GM10248 (cell line): ENCODE measurements at places on chromosomes 3 and 15.
A peak's percentile ranks its signal among the peaks of the same experiment; 100 is the strongest.

DNA sequence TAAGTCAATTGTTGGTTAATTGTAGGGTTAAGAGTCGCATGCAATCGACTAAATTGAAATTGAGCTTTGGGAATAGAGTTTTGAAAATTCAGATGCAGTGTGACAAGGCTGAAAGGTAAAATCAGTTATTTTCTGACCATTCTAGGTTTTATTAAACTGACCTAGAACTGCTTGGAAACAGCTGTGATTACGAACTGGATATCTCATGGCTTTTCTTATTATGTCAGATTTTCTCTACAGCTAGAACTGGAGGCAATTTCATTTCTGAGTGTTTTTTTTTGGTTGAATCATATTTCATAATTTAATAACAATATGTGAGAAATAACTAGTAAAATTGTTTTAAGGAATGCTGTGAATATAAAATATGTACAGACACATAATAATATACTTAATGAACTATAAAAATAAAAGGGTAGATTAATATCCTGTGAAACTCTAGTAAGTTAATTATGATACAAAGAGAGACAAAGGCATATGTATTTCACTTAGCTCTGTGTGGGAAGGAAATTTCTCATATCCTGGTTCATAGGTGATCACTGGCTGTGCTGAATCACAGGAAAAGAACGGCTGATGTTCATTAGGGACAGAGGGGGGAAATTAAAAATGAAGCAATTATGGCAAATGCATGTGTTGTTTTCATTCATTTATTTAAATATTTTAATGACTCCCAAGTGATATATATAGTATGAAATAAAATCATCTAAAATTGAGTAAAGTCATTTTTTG lies 403.2 kb downstream of the ZIC1 start:
- DNase-seq: no peak

- DNase-seq: peak; percentile 91
Measured at GRCh38 chr3:196528639-196529233, 13.6 kb upstream of the SMCO1 start.

- no peak for DNase-seq
Measured at GRCh38 chr3:143210141-143210540, 90.6 kb downstream of the CHST2 start.

DNA sequence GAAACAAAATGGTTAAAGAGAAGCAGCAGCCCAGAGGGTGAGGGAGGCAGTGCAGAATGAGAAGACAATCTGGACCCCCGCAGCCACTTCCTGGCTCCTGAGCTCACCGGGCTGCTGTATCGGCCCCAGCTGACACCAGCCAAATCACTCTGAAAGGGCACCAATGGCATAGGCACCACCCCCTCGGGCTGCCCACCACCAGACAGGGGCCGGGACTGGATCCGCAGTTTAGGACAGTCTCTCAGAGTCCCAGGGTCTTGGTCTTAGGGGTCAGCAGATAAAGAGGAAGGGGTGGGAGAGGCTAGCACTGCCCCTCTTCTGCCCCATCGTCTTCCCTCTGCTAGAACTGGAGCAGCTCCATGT lies 17.9 kb upstream of the EHD4 start:
- DNase-seq: no peak

DNA sequence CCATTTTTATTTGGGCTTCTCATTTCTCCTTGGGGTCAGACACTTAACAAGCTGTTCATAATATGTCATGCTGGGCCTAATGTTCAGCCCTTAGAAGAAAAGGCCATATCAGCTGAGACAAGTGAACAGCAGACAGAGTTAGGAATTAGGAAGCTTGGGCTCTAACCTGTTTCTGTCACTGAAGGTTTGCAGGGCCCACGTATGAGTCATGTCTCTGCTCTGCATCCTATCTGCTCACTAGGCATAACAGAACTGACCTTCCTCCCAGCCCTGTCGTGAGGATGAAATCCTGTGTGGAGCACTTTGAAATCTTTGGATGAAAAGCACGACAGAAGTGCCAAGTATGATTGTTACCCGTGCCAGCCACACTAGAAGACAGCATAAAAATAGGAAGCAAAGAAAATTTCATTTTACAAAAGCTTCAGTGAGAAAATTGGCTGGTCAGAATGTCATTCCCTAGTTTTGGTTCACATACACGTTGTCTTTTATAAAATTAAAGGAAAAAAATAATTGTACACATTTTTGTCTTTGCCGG lies 26.5 kb upstream of the CD47 start:
- no peak for DNase-seq

DNA sequence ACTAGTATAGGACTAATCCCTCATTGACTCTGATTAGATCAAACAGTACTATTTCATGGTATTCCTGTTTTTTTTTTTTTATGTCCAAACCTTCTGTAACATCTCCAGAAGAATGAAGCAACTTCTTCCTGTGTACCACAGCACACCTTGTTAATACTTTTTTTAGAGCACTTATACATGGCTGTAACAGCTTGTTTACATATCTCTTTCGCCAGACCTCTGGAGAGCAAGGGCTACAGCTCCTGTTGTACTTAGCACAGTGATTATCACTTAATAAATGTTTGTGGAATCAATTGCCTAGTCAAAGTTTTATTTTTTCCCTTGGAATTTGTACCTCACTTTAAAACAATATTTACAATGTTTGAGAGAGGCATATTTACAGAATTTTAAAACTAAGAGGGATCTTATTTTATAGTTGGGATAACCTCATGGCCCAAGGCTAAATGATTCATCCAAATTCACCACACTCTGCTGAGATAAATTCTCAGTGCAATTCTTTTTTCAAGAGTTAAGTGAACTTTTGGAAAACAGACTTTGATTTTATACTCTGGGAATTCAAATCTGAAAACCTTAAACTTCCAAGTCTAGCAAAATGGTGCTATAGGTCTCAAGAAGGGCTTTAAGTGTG lies 9.2 kb upstream of the GATM start:
- DNase-seq: no peak

DNA sequence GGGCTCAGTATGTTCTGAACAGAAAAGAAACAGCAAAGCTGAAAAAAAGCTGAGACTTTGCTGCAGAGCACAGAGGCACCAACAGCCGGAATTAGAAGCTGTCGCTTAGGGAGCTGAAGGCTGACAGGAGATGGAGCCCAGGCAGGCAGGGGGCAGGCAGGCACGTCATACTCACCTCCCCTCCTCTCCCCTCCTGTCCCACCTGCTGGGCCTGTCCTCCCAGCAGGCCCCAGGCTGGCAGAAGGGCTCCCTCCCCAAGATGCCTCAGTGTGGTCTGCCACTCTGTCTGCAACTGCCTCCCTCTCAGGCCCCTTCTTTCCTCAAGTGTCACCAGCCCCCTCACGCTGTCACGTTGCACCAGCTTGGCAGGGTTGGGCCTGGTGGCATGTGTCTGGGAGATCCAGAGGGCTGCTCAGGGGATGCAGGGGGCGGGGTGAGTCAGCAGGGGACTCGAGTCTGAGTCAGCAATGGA lies 3.2 kb upstream of the ANKRD63 start:
- DNase-seq: no peak

DNA sequence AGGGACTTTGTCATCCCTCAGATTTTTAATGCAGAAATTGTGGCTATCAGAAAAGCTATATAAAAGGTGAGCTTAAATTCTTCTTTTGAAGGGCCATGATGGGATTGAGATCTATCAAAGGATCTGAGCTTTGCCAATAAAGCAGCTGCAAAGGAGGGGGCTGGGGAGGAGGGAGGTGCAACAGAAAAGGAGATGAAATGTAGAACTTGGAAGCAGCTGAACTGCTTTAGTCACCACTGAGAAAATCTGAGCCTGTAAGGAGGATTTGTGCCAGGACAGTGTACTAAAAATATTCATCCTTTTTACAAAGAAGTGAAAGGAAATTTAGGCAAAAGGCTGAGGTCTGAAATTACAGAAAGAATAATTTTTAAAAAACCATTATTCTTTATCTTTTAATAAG lies 10.4 kb downstream of the TSPAN3 start:
- no peak for DNase-seq

- DNase-seq: no peak
Measured at GRCh38 chr15:39593071-39593655, 12.3 kb downstream of the THBS1 start.

DNA sequence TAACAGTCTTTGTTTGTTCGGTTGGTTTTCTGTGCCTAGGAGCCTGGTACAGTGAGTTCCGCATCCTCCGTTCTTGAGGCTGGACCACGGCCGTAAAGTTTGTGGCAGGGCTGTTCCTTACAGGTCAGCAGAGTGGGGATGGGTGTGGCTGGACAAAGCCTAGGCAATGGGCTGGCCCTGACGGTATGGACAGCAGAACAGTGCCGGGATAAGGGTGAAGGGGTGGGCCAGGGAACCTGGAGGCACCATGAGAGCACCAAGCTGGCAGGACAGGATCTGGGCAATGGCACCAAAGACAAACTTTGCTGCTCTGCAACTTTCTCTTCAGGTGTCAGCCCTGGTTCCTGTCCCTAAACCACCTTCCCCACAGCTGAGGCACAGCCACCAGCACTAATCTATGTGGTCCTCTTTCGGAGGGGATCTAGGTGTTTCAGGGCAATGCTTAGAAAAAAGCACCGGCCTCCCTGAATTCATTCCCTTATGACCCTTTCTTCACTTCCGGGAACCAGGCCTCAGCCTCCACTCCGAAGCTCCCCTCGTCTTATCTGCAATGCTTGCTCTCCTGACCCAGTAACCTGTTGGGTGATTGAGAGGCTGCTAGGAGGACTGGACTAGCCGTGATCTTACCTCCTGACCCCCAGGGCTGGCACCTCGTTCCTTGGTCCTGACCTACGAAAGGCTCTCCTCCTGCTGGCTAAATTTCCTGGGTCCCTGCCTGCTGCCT lies 54.4 kb downstream of the KLHL6 start:
- no peak for DNase-seq

GRCh38 chr15:77418966-77419835 lies 703 bp downstream of the PEAK1 start:
- peak; percentile 56 for DNase-seq

- DNase-seq: no peak
Measured at GRCh38 chr3:120604382-120604781, 8.2 kb downstream of the NDUFB4 start.

DNA sequence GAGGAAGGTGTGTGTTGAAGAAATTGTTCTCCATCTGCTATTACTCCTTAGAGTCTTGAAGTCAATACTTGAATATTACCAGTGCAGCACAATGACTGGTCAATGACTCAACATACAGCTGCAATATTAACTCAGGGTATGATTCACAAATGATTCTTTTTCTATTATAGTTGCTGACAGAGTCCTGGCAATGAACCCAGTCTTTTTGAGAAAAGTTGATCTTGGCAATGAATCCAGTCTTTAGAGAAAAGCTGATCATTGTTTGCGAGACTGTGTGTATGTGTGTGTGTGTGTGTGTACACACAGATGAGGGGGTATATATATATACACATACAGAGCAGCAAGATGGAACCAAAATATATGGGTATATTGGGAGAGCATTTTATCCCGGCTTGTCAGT lies 315.1 kb downstream of the ZNF385D start:
- DNase-seq: no peak

- no peak for DNase-seq
Measured at GRCh38 chr3:12734960-12735359, 24.1 kb downstream of the TMEM40 start.

GRCh38 chr3:126880901-126881300 lies 102.0 kb upstream of the PLXNA1 start:
- DNase-seq: no peak

DNA sequence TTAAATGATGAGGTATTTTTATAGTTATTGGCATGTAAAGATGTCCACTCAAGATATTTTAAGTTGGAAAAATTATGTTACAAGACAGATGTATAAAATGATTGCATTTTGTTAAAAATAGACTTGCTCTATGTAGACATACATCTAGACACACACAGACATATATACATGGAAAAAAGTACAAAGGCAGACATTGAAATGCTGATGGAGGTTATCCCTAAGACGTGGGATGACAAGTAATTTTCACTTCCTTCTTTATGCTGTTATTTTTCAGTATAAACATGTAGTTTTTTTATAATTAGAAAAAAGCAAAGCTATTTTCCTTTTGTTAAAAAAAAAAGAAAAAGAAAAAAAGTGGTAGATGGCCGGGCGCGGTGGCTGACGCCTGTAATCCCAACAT lies 7.2 kb downstream of the HOMER2 start:
- DNase-seq: no peak

DNA sequence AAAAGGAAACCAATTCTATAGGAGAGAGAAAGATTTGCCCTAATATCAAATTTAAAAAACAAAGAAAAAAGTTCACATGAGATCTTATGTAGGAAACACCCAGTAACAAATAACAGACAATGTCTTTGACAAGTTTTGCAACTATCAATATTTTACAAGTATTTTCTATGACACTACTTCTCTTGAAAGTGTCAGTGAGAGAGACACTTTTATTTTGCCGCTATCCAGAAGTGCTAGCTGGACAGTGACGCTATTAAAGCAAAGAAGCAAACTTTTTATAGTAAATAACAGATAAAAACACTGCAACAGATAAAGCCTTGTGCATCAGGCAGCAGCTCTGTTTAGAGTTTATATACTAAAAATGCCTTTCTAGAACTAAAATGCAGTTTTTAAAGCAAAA lies 13.3 kb downstream of the LYSMD2 start:
- no peak for DNase-seq

DNA sequence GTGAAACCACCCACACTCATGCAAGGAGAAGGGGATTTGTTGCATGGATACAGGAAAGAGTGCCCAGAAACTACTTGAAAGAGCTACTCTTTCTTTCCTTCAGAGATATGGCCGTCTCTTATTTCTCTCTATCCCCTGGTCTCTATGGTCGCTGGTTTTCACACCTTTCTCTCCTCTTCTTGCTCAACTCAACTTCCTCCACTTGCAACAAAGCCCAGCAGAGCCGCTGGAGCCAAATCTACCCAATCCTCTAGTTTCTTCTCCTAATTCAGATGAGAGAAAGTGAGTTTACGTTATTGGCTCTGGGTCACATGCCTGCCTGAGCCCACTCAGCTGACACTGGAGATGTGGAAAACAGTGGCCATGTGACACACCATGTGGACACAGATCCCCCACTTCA lies 215.2 kb downstream of the OSBPL10 start:
- no peak for DNase-seq

GRCh38 chr3:46141813-46142212 lies 66.3 kb downstream of the CCR1 start:
- no peak for DNase-seq

GRCh38 chr15:70348581-70349344 lies 251.0 kb upstream of the TLE3 start:
- DNase-seq: no peak

- DNase-seq: no peak
Measured at GRCh38 chr15:86183596-86184491, 104.2 kb downstream of the AGBL1 start.

GRCh38 chr3:136543385-136543784 lies 208.8 kb downstream of the STAG1 start:
- DNase-seq: no peak

- peak; percentile 83 for DNase-seq
Measured at GRCh38 chr3:58167431-58168351, 43.1 kb downstream of the DNASE1L3 start.

- DNase-seq: no peak
Measured at GRCh38 chr3:140268610-140269009, 333.6 kb downstream of the CLSTN2 start.

DNA sequence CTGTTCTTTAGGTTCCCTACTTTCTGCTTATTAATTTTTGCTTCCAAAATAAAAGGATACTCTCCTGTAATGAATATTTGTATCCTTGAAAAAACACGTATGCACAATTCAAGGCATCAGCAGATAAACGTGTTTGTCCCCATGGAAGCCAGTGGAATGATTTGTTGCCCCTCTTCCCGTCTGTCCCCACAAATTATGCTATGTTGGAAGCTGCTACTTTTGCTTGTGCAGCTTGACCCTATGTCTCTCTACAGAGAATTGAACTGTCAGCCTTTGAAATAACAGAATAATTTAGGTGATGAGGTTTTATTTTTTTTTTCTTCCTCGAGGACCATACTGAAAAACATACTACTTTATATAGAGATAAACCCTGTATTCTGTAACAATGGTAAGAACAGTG lies 401.5 kb upstream of the GOLIM4 start:
- DNase-seq: no peak

- peak; percentile 48 for DNase-seq
Measured at GRCh38 chr3:193869221-193870201, 266.4 kb upstream of the HES1 start.
